Hippocampal formation (tissue), 2 donors: ENCODE measurements at places on chromosomes 3 and 15.
A peak's percentile ranks its signal among the peaks of the same experiment; 100 is the strongest.

GRCh38 chr3:16334909-16335308 lies 69.9 kb downstream of the OXNAD1 start:
- no peak for DNase-seq

GRCh38 chr15:91482799-91483198 lies 370.7 kb upstream of the SLCO3A1 start:
- no peak for DNase-seq

DNA sequence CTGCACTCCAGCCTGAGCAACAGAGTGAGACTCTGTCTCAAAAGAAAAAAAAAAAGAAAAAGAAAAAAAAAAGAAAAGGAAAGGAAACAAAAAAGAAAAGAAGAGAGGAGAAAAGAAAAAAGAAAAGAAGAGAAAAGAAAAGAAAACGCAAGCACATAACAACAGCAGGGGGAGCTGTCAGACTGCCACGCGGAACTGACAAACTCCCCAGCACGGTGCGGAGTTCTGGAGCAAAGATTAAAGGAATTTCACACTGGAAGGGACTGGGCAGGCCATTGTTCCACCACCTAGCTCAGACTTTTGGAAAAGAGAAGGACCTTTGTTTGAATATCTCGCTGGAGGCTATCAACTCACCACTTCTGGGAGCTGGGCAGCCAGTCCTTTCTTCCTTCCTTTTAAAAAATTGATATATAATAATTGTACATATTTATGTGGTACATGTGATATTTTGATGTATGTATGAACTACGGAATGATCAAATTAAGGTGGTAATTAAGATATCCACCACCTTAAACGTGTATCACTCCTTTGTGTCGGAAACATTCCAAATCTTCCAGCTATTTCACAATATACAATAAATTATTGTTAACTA lies 40.5 kb downstream of the DPPA2 start:
- no peak for DNase-seq

GRCh38 chr3:153848702-153849101 lies 272.5 kb upstream of the ARHGEF26 start:
- DNase-seq: peak; percentile 8

DNA sequence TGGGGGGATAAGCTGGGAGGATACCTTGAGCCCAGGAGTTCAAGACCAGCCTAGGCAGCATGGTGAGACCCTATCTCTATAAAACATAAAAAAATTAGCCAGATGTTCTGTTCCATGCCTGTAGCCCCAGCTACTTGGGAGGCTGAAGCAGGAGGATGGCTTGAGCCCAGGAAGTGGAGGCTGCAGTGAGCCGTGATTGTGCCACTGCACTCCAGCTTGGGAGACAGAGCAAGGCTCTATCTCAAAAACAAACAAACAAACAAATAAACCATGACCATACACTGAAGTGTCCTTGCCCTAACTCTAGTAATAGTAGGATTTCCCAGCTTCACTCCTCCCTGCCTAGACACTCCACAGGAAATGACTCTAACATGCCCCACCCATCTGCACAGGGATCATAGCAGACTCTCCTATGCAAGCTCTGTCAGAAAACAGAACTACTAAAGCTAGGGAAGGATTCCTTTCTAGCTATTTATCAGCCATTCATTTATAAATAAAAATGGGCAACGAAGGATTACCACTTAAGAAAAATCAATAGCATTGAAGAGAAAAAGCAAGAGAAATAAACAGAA lies 4.6 kb downstream of the ERICH6 start:
- DNase-seq: no peak

DNA sequence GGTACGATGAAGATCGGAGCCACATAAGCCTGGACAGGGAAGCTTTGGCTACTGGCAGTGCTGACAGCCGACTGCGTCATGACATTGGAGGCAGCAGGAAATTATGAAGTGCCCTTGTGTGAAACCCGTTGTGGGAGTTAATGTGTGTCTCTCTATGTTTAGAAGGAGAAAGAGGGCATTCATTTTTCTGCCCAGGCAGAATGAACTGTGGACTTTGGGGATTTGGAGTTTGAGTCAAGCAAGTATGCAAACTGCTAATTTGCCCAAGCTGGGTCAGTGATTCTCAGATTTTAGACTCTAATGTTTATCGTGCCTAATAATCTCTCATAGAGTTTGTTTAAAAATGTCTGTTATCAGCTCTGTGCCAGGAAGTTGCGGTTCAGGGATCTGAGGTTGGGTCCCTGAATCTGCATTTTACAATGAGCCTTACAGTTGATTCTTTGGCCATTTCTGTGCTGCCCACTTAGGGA lies 5.6 kb downstream of the CTXND1 start:
- peak; percentile 50 for DNase-seq

DNA sequence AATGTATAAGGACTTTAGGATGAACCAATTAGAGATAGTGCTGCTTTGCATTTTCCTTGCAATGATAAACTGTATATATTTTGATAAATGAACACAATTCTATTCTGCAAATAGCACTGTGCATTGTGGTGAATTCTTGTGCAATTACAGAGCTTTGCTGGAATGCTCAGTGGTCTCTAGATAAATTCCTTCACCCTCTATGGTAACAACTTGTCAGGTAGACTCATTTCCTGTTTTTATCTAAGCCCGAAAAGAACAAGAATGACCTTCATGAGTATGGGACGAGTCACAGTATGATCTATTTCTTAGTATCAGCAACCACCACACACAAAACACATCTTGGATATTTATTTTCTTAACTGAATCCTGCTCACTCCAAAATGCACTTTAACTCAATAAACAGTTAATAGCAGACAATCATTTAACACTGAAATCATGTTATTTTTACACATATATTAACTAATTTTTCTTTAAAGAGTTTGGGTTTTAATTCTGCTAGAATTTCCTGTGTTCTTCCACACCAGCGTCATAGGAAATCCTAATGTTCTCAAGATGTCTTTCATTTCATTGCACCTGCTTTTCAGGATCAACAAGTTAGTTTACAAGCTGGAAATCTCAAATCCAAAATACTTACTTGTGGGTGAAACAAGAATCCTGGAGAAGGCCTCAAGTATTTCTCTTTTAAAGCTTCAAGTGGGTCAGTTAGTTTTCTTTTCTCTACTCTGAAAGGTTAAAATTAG lies 551.2 kb downstream of the MECOM start:
- no peak for DNase-seq

- DNase-seq: no peak
Measured at GRCh38 chr3:188188911-188189310, 35.0 kb downstream of the LPP start.

DNA sequence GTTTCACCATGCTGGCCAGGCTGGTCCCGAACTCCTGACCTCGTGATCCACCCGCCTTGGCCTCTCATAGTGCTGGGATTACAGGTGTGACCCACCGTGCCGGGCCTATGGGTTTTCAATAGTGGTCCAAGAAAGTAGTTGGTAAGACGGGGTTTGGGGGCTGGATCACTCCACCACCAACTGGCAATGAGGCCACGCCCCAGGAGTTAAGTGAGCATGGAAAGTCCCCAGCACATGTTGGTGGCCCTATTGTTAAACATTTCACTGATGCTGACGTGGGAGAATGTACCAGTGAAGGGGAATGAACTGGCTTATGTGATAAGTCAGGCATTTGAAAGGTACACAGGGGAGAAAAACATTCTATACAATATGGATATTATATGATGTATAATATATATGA lies 80.4 kb downstream of the CHRD start:
- no peak for DNase-seq

- DNase-seq: peak; percentile 33
Measured at GRCh38 chr3:57152151-57153143, 12.7 kb downstream of the IL17RD start.

- no peak for DNase-seq
Measured at GRCh38 chr3:18747383-18747782, 322.2 kb upstream of the SATB1 start.

- DNase-seq: no peak
Measured at GRCh38 chr3:50381383-50381782, 22.1 kb upstream of the TMEM115 start.

DNA sequence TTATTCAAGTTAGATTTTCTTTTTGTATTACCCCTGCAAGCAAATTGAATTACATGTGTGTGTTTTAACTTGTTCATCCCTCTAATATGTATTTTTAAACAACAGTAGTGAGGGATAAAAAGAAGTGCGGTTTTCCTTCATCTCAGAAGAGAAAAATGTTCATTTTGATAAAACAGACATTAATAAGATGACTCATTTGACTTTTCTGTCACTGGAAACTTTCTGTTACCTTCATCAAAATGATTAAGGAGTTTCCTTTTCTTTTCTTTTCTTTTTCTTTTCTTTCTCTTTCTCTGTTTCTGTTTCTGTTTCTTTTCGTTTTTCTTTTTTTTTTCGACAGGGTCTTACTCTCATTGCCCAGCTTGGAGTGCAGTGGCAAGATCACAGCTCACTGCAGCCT lies 53.0 kb downstream of the ECT2 start:
- DNase-seq: no peak

- DNase-seq: peak; percentile 84
Measured at GRCh38 chr3:194738254-194739093, 52.8 kb downstream of the FAM43A start.

DNA sequence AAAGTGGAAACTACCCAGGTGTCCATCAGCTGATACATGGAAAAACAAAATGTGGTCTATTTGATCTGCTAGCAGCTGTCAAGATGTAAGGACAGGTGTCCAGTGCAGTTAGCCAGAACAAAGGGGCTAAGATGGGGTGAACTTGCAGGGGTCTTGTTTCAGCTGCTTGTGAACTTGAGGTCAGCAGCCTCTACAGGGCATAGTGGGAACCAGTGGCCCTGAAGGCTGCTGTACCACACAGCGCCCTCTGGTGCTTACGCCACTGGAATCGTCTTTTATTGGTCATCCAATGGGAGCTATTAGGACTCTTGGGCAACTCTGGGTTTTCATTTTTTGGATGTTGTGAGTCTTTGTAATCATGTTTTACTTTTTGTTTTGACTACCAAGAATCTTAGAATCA lies 62.2 kb upstream of the CTSH start:
- DNase-seq: no peak

DNA sequence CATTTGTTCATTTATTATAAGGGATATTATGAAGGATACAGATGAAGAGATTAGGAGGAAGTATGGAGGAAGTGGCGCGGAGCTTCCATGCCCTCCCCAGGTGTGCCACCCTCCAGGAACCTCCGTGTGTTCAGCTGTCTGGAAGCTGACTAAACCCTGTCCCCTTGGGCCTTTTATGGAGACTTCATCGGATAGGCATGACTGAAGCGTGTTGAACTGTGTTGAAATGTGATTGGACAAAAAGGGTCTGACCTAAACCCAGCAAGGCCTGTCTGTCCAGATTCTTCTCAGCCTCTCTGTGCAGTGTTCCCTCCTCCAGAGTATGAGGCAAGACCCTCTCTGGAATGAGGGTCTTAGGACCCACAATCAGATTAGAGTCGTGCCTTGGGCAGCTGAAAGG lies 31.7 kb downstream of the HACD3 start:
- no peak for DNase-seq

GRCh38 chr3:142586803-142587406 lies 8.4 kb upstream of the ATR start:
- peak; percentile 73 for DNase-seq

GRCh38 chr3:98521897-98522543 lies 682 bp downstream of the CLDND1 start:
- peak; percentile 57 for DNase-seq

DNA sequence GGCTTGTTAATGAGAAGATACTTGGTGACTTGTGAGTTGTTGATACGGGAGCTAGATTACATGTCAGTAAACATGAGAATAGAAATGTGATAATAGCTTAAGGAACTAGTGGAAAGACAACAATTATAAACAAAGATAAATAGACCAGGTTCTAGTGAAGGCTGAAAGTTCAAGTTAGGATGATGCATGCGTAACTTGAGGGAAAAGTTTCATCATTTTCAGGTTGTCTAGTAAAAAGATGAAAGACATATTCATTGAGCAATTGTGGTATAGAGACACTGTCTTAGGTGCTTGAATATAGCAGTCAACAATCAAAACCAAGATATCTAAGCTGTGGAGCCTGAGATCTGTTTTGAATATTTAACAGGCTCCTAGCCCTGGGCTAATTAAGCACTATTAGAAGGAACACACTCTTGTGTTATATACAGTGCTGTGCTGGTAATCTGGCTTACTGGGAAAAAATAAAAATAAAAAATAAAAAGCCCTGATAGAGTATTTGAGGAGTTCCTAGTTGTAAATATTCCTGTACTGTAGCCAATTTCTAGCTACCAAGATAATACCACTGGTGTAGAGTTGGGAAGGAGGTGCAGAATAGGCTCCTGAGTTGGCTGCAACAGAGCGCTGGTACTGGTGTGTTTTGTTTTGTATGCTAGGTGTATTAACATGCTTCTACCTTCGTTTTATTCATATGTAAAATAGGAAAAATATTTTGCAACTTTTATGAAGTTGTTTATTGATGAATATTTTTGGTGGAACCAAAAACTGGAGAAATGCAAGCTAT lies 68.5 kb downstream of the NLGN1 start:
- no peak for DNase-seq

- DNase-seq: no peak
Measured at GRCh38 chr15:40766906-40767837, 2.6 kb upstream of the C15orf62 start.
